ENCODE measurements at places on chromosomes 13 and 19.

DNA sequence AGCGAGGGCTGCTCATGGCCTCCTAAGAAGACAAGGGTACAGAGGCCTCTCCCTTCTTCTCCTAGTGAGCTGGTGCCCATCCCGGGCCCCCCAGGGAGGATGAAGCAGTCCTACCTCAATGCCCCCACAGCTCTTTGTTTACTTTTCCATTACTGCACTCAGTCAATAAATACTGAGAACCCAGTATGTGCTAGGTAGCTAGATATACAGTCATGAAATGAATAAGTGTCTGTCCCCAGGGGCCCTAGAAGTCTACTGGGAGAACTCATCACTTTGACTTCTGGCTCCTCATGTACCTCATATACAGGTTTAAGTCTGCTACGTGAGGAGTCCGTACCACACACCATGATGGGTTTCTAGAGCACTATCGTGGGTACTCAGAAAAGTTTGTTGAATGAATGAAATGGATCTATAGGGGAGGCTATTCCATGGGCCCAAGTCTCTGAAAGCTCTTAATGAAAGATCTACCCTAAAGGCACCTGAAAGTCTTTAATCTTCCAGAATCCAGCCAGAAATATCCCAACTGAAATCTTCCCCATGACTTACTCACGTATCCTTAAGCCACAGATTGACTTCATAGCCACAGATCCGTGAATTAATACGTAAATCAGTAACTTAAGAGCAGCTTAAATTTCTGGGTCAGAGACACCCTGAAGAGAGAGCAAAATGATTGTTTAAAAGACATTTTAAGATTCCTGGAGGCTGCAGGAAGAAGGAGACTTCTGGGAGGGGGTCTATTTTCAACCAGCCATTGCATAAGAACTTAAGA is 51.6 kb upstream of the POMP start:
- no peak for DNase-seq

DNA sequence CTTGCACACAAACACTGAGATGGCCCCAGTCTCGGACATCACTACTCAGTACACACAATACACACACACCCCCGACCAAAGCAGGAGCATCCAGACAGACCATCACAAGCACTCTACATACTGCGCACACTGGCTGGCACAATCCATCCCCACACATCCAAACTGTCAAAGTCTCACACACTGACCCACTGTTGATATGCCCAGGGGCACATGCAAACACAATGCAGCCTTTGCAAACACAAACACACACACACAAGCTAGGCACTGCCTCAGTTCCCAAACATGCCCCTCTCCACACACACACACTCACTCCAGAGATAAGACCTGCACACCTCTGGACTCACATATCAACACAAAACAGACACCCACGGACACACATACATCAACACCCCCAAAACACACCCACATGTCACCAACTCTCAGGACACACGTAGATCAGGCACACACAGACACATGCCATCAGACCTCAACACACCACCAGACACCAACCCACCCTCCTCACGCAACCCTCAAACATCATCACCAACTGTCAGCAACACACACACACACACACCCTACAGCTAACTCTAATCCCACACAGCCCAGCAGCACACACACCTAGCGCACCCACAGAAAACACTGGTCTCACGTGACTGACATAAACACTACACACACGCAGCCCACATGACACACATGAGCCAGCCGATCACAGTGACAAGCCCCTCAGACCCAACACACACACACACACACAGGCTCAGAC is 1.9 kb downstream of the BBC3 start:
- no peak for DNase-seq

DNA sequence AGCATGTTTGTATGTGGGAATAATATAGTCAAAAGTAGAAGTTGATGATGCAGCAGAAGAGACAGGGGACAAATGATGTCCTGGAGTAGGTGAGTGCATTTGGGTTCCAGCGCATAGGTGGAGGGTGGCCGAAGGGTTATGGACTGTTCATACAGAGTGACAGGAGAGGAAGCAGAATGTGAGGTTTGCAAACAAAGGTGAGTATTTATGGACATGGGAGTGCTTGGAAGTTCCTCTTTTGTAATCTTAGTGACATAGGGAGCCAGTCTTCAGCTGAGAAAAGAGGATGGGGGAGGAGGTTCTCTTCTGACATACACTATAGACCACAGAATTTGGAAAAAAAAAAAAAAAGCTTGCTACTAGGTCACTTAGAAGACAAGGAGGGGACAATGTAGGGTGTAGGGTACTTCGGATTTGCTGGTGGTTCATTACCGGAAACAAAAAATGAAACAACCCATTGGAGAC is 331.6 kb downstream of the DLEU7 start:
- DNase-seq: no peak

GRCh38 chr19:50377517-50377916 is 1.3 kb downstream of the NR1H2 start:
- no peak for DNase-seq

GRCh38 chr19:16134510-16134909 is 9.0 kb upstream of the HSH2D start:
- DNase-seq: no peak

GRCh38 chr13:98443329-98443728 is 133.6 kb downstream of the STK24 start:
- DNase-seq: no peak

All from stimulated activated CD4-positive, alpha-beta T cell treated with anti-CD3 and anti-CD28 coated beads, Interleukin-2, amount 100 ng/mL, for 48 hours (primary cell).